ENCODE measurements at places on chromosomes 2 and 18.

DNA sequence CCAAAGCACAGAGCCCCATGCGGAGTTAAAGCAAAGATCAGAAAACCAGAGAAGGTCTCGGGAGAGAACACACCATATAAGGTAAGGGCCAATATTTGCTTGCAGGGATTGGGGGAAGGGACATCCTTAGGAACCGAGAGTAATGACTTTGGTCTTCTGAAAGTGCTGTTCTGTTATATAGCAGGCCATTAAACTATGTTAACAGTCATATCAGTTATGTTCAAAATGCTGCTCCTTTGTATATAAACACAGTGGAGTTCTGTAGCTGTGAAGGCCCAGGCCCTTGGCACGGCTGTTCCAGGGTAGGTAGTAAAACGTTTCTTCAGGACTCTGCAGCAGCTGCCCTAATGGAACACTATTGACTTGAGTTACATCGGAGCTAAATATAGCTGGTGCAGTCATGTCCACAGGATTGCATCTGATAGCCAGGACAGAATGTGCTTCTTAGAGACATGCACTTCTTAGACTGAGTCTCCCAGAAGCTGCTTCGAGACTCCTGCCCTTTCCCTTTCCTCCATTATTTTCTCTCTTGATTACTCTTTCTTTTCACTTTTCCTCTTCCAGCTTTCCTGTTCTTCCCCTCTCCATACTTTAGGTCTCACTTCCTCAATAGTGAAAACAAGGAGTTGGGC, 122.4 kb downstream of the SETBP1 start:
- no peak for DNase-seq

- no peak for DNase-seq
Observed at GRCh38 chr2:8578335-8579244, 103.3 kb upstream of the ID2 start.

DNA sequence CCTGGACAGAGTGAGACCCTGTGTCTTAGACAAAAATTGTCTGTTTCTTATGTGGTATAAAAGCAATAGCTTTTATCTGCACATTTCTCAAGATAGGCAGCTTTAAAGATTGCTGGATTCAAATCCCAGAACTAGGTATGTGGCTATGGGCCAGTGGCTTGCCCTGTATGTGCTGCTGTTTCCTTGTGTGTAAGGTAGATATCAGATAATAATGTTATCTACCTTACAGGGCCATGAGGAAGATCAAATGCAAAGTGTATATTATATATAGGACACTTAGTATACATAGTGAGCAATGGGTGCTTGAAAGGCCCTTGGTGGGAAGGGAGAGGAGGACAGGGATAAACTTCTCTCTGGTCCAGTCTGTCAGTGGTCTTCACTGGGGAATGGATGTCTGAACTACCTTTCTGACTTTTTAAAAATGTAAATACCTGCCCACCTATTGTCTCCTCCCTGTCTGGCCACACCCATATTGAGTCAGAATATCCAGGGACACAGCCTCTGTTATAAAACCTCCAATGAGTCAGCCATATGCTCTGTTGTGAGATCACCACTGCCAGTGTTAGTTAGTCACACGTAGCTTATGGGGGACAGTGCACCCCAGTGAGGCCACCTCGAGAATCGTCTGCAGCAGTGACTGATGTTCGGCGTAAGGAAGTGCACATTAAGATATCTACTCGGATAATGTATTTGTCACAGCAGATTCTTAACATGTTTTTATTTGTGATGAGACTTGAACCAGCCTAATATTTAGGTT, 383.4 kb downstream of the PTPRM start:
- DNase-seq: no peak

DNA sequence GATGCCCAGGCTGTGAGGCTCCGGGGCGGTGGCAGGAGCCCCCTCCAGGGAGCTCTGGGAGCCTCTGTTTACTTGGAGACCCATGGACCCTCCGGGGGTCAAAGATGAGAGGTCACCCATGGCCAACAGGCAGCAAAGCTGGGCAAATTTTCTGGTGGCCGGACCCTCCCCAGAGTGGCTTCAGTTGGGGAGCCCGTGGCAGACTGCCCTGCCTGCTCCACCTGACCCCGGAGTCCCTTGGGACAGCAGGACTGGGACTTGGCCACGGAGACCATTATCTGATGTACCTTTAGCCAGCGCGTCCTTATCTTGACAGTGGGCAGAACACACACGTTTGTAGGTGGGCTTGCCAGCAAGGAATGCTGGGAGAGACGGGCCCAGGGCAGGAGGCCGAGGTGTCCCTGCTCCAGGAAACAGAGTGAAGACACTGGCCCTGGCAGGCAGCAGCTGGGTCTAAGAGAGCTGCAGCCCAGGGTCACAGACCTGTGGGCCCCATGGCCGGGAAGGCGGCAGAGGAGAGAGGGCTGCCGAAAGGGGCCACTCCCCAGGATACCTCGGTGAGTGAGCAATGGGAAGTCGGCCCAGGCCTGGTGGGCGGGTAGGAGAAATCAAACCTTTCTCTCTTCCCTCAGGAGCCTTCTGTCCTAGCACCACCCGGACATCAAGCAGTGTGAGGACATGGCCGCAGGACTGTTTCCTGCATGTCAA, at the start of the genes ABCG5 and ABCG8:
ABCG5 (minus strand) TSS at position 280 of the 708 bp plus-strand sequence; CDS start at position 120, 160 bp downstream.
ABCG8 (plus strand) TSS at position 412 of the 708 bp plus-strand sequence; CDS start at position 495, 83 bp downstream.
- no peak for DNase-seq

DNA sequence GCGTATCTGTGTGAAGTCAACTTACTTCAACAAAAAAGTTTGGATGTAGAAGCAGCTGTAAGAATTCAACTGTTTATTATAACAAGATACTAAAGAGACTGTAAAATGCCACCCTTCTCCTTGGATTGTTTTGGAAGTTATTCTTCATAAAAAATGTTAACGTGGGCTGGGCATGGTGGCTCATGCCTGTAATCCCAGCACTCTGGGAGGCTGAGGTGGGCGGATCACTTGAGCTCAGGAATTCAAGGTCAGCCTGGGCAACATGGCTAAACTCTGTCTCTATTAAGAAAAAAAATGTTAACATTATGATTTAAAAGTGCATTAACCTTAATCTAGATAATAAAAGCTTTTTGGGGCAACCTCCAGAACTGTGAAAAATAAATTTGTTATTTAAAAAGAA, 7.7 kb downstream of the CIAO1 start:
- no peak for DNase-seq

GRCh38 chr18:11655606-11655932, 33.5 kb upstream of the GNAL start:
- no peak for DNase-seq

GRCh38 chr2:54683596-54683995, 39.9 kb upstream of the EML6 start:
- no peak for DNase-seq

DNA sequence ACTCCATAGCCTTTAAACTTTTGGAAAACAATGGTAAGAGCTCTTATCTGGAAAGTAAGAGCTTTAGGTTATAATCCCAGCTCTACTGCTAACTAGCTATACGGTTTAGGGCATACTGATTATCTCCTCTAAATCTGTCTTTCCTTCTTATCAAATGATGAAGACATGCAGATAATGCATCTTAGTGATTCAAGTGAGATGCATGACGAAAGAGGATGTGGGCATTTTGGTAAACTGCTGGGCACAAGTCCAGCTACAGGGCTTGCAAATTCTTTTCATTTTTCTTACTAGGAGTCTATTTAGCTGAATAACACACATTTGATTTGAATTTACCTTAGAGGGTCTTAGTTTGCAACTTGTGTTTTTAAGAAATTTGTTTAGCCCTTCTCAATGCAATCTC, 1604.8 kb upstream of the ZEB2 start:
- DNase-seq: no peak

DNA sequence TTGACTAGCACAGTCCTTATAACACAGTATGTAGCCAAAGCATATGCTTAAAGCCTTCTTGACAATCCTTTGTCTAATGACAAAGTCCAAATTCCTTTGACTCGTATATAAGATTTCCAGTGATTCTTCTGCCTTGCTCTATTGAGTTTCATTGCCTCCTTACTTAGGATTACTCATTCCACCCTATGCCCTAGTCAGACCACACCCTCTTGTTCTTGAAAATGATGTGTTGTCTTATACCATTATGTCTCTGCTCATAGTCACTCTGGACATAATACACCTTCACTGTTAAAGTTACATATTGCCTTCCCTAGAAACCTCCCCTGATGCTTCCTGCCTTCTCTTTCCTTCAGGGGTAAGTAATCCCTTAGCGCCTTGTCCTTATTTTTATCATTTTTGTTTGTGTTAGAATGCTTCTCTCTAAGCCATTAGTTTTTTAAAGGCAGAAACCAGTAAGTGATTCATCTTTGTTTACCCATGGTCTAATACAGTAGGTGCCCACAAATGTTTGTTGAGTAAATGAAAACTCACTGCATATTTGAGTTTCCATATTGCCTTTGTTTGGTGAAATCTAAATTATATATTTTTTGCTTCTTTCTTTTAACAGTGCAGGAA, 19.3 kb downstream of the GPD2 start:
- DNase-seq: no peak

- no peak for DNase-seq
Observed at GRCh38 chr18:2683055-2683454, 27.5 kb downstream of the SMCHD1 start.

DNA sequence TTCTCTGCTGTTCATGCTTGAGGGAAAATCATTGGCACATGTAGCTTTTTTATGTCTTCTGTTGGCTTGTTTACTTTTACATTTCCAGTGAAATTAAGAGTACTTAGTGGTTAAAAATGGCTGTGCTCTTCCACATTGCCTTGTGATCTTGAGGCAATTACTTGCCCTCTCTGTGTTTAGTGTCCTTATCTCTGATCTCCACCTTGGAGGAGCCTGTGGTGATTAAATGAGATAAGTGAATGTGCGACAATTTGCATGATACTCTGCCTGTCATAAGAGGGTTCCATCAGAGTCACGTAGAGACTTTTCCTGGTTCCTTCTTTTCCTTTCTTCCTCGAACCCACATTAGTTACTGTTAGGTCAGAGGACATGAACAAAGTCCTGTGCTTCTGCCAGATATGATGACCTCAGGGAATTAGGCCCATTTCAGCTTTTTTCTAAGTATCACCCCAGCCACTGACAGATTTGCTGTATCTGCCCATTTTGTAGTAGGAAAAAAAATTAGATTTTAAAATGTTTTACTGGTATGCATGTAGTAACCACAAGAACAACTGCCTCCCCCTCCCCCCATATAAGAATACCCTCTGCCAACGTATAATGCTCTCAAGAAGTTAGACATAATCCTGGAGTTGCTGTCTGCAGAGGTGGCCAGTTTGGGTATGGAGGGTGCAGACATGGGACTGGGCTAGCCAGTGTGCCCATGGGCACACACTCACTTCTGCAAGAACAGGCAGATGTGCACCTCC, 51.9 kb downstream of the TET3 start:
- DNase-seq: no peak

DNA sequence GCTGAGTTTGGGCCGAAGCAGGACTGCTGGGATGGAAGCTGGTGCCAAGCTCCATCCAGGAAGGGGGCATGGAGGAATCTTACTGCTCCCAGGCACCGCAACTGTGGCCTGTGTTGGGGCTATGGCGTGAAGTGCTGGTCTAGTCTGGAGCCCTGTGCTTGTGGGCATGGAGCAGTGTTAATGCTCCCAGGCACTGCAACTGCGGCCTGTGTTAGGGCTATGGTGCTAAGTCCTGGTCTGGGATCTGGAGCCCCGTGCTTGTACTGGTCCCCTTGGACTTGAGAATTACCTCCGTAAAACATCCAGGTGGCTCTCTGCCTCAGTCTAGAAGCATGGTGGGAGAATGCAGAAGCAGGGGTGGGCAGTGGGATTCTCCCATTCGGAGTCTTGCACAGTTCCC, 1379.4 kb upstream of the ACVR2A start:
- no peak for DNase-seq

DNA sequence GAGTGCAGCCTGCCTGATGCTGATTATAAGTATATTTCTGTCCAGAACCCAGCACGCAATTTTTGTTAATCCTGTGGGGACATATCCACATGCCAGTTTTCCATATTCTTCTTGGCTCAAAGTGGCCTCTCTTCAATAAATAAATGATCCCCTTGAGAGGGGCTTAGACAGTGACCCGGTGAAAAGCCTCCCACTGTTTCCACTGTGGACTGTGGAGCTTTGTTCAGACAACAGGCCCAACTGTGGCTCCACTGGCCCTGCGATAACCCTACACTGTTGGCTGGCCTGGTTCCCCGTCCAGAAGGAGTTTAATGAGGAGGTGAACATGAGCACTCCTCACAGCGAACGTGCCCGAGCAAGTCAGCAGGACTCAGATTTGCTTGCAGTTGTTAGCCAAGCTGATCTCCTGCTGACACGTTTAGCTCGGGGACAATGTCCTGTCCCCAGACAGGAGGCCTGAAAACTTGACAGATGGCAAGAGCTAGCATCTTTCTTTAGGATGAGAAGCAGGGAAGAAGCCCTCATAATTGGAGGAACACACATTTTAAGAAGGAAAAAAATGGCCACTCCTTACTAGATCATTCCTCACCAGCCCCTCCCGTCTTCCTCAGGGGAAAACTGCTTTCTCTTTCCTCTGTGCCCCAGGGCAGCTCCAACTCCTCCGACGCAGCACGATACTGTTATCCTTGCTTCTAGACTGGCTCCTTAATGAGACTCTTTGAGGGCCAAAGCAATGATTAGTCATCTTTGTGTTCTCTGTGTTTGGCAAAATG, 20.0 kb upstream of the MTCL1 start:
- DNase-seq: no peak

DNA sequence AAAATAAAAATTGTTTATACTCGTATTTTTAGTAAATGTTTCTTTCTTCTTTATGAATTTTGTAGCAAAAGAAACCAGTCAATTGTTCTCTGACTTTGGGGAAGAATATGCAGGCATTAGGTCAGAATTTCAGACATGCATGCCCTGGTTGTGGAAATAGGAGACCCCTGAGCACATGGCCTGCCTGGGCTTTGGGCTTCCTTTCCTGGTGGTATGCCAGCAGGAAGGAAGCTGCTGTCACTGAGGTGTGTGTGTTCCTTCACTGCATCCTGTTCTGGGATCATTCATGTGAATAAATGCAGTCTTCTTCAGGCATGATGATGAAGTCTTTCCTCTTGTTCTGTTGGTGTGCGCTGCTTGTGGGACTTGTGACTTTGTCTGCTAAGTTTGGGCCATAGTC, 920.2 kb upstream of the VRK2 start:
- no peak for DNase-seq

- no peak for DNase-seq
Observed at GRCh38 chr2:146489386-146489785, 1355.4 kb upstream of the ACVR2A start.

Data from midbrain (tissue), 1 donor.